SIG-M5 (cell line): ENCODE measurements at places on chromosomes 2 and 18.
A peak's percentile ranks its signal among the peaks of the same experiment; 100 is the strongest.

- no peak for DNase-seq
Measured at GRCh38 chr2:183037553-183038340, 510 bp downstream of the NCKAP1 start.

DNA sequence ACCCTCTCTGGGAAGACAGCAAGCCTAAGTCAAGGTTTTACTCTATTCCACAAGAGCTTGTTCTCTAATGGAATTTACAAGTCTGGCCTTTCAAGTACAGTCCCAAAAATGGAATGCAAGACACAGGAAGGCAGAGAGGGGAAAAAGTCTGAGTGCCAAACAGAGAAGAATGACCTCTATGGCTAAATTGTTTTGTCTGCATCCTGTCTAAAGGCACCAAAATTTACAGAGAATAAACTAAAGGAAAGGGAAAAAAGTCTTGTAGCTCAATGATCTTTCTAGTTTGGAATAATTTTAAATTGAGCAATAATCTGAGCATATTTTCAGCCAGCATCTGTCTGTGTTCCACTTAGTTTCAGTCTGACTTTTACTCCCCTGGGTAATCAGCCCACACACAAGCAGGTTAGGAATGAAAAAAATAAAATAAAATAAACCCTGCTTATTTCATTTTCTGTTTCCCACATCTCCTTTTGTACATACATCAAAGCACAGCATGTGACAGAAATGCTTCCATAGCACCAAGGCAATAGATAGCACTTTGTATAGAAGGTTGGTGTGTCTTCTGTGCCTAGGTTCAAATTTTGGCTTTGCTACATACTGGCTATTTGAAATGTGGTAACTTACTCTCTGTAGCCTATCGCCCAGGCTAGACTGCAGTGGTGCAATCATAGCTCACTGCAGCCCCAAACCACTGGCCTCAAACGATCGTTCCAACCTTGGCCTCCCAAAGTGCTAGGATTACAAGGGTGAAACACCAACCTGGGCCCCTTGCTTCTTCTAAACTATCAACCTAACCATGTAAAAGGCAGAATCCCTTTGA lies 105.1 kb downstream of the SLC8A1 start:
- no peak for DNase-seq

GRCh38 chr18:42181474-42181873 lies 226.4 kb downstream of the PIK3C3 start:
- no peak for DNase-seq

- no peak for DNase-seq
Measured at GRCh38 chr2:1969701-1970015, 225.3 kb upstream of the PXDN start.

GRCh38 chr2:102273619-102274211 lies 37.6 kb upstream of the IL1RL1 start:
- DNase-seq: no peak

- DNase-seq: no peak
Measured at GRCh38 chr2:242030858-242031257, 161.3 kb downstream of the RTP5 start.

GRCh38 chr2:9712263-9712662 lies 81.5 kb upstream of the YWHAQ start:
- DNase-seq: no peak

DNA sequence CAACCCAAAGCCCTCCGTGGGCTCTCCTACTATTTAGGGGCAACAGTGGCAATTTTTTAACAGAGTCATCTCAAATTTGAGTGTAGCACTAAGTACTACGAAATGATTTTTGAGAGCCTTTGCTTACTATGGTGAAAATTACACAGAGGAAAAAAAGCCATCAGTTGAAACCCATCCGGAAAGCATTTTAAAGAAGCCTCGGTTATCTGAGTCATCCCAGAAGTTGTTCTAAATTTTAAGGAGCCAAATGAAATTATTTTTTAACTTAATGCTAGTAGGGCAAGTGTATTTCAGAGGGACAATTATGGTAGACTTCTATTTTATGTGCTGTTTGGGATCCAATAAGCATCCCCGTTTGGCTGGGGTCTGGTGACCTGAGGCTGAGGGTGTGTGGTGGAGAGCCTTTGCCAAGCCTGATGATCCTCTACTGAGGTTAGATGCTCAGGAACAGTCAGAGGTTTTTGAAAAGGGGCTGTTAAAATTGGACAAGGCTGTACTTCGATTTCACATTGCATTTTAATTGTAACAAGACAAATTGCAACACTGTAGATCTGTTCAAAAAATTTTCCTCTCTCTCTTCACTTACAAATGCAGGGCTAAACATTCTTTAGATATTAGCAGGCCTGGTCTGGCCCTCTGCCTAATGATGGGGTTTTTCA lies 47.0 kb downstream of the RAPGEF4 start:
- DNase-seq: no peak

DNA sequence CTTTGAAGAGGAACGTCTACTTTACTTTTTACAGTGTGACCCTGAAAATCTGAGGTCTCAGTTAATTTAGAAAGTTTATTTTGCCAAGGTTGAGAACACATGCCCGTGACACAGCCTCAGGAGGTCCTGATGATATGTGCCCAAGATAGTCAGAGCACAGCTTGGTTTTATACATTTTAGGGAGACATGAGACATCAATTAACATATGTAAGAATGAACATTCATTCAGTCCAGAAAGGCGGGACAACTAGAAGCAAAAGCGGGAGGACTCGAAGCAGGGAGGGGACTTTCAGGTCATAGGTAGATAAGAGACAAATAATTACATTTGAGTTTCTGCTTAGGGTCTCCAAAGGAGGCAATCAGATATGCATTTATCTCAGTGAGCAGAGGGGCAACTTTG lies 23.7 kb downstream of the ELMOD3 start:
- DNase-seq: no peak

DNA sequence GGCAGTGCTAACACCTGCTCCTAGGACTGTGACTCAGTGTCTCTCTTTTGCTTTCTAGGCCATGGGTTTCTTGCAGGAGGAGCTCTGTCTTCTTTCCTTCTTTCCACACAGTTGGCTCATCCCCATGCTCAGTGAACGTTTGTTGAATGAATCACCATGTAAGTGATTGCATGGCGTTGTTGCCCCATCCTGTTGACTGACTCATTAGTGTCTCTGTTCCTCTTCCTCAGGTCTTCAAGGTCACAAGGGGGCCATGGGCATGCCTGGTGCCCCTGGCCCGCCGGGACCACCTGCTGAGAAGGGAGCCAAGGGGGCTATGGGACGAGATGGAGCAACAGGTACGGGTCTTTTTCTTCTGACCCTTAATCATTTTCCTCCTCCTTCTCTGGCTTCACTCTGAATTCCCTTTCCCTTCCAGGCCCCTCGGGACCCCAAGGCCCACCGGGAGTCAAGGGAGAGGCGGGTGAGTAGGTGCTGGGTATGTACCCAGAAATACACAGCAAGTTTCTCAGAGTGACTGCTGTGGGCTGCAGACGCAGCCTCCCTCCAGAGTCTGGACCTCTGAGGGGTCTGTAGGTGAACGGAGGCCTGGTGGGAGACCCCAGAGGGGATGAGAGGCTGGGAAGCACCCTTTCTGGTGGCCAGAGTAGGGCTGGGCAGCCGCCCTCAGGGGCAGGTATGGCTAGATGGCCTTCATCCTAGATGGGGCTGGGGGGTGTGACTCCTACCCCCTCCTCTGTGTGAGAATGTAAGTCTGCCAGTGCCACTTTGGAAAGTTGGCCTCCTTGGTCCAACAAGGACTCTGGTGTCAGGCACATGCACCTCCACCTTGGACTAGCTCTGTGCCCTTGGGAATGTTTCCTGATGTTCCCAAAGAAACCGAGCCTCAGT lies 32.4 kb downstream of the MARCO start:
- peak; percentile 67 for DNase-seq

GRCh38 chr2:206482123-206482522 lies 38.8 kb downstream of the ADAM23 start:
- DNase-seq: no peak

DNA sequence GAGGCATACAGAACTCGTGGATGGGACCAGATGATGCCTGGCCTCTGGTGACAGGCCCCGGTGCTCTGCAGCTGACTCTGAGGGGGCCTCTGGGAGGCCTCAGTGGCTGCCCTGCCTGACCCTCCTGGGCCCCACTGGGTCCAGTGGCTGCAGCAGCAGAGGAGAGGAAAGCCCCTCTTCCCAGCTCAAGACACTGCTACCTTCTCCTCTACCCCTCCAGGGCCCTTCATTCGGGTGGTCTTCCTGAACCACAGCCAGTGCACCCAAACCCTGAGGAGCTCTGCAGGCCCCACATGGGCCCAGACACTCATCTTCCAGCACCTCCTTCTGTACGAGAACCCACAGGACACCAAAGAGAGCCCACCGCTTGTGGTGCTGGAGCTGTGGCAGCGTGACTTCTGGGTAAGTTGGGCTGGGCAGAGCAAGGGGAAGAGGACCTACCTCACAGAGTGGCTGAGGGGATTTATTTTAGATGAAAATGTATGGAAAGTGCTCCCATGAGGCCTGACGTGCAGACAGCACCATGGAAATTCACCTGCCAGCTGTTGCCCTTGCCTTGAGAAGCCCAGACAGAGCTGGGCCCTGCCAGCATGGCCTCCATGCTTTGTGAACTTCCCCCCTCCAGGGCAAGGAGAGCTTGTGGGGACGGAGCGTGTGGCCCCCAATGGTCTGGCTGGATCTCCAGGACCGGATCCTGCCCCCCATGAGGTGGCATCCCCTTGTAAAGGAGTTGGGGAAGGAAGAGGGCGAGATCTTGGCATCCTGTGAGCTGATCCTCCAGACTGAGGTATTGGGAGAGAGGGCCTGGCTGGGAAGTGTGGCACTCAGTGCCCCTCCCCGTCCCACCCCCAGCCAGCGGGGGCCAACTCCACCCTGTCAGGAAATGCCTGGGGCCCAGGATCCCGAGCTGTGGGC lies 46.3 kb downstream of the LMAN2L start:
- no peak for DNase-seq

DNA sequence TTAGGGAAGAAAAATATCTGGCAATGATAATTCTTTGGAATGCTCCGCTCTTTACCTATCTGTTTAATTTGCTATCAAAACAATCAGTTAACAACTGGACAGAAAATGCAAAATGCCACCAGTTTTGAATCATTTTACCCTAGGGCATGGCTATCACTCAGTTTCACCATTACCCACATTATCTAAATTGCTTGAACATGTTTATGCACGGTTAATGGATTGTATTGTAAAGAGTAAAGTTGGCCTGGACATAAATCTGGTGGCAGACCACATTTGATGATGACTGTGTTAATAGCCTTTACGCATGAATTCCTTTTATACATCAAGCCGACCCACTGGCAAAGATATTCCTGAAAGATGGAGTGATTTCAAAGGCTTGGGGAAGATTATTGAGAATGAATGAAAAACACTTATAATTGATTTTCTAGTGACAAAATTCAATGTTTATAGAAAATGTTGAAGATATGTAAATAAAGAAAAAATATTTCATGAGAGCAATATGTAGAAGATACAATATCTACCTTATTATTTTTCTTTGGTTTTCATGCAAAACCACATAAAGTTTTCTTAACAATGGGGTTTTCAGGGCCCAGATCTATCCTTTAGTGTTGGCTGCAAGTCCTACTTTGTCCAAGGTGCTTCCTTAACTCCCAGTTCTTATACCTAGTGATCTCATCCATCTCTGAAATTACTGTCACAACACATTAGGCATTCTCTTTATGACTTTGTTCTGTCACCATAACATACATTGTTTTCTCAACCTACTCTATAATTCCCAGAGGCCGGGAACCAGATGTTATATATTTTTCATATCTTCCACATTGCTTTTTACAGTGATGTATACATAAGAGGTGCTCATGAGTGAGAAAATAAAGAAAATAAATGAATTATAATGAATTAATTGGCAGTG lies 265.1 kb downstream of the RIT2 start:
- DNase-seq: no peak

DNA sequence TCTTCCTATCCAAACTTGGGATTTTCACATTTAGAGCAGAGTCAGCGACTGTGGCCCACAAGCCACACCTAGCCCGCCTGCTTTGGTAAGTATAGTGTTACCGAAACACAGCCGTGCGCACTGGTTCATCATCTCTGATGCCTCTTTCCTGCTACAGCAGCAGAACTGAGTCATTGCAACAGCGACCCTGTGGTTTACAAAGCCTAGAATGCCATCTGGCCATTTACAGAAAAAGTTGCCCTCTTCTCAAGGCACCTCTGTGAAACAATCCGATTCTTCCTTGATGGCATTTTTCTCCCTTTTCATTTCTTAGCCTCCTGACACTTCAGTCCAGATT lies 10.7 kb upstream of the IAH1 start:
- no peak for DNase-seq

DNA sequence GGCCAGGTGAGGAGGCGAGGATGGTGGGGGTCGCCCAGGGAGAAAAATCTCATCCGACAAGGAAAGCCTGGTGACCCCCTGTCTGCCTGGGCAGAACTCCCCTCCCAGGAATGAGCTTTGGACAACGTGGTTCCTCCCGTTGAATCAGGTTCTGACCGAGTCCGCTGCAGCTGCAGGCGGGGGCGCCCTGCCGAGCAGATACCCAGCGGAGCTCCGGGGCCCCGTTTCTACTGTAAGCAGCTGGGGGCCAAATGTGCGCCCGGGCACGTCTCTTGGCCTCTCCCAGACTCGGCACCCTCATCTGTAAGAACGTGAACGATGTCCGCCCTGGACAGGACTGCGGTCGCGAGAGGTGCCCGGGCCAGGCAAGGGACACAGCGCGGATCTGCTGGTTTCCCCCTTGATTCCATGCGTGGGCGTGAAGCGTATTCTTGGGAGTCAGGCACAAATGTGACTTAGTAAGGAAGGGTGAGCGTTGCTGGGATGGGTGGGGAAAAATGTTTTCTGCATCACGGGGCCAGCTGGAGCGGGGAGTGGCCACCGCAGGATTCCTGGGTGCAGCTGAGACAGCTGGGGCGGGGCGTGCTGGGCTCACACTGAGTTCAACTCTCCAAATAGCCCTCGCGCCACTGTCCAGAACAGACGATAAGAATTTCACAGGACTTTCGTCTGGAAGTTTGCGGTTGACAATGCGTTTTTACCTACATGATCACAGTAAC lies 20.2 kb upstream of the TUBB6 start:
- no peak for DNase-seq

DNA sequence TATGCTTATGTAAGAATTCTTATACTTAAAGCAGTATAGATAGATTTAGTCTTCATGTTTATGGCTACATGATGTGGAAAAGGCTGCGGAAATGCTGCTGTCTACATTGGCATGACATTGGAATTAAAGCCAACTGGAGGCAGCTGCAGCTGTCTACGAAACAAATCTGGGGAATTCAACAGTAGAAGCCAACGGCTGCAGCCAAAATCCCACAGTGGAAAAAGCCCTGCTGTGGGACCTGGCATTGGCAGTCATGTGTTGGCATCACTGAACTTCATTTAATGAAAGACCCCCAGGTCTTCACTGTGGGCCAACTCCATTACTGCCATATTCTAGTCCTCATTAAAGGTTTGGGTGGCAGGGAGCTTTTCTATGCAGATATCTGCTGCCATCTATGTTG lies 223.6 kb downstream of the SLC8A1 start:
- DNase-seq: no peak

DNA sequence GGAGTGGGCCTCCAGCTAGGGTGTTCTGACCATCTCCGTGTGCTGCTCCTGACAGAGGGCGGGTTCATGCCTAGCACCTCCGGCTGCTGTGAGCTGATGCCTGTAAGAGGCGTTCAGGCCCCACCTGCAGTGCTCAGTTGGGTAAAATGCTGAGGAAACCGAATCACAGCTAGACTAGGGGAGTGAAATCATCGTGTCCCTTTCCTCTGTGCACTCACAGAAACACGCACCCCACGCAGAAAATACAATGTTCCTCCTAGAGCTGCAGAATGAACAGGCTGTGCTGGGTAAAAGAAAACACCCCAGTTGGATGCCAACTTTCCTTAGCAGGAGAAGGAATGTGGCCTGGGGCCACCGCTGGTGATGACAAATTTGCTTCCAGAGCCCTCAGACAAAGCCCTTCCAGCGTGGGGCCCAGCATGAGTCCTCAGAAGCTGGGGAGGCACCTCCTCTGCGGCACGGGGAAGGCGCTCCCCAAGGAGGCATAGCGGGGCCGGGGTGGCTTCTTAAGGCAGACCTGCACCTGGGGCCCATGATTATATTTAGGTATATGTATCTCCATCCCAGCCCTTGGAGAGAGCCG lies 16.3 kb upstream of the ARHGEF4 start:
- DNase-seq: no peak
